ENCODE measurements at places on chromosomes 16 and 17. TPM values are rescaled to one million over a fixed set of nuclear protein-coding genes. Genes with fewer than 3 reads are reported as not detected.
A peak's percentile ranks its signal among the peaks of the same experiment; 100 is the strongest.

- peaks cover 16% of the 10 kb centered on the region for H3K27me3 ChIP-seq
- no peaks in the 10 kb centered on the region for H3K36me3 ChIP-seq
- H3K4me1 ChIP-seq = peaks cover 27% of the 10 kb centered on the region
- H3K27ac ChIP-seq = no peak overlapping the region
- no peak overlapping the region for H3K4me3 ChIP-seq
These were observed 1.2 kb downstream of the MAF start for GRCh38 chr16:79599256-79599836.

DNA sequence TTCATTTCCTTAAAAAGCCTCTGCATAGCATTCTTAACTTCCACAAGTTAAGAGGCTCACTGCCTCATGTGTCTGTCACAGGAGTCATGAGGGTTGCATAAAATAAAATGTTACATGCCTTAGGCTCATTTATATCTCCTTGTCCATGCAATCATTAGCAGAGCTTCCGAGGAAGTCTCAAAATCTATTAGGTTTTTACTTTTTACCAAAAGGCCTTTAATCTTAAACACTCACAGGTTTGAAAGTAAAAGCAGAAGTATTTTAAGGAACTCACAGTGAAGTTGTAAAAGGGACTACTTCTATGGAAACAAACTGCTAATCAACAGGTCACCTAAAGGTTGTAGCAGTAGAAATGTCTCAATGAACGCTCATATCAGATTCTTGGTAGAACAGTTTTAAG is 5.2 kb upstream of the ATP6V0A1 start:
- DNase-seq = peak; percentile 69
- peak overlapping the region; percentile 81 for H3K27ac ChIP-seq
- H3K27me3 ChIP-seq = no peaks in the 10 kb centered on the region
- H3K4me3 ChIP-seq = no peak overlapping the region
- H3K36me3 ChIP-seq = no peaks in the 10 kb centered on the region

Gene CAVIN1
- total RNA-seq = not detected

Gene AARSD1
- 67.4 TPM for total RNA-seq

DNA sequence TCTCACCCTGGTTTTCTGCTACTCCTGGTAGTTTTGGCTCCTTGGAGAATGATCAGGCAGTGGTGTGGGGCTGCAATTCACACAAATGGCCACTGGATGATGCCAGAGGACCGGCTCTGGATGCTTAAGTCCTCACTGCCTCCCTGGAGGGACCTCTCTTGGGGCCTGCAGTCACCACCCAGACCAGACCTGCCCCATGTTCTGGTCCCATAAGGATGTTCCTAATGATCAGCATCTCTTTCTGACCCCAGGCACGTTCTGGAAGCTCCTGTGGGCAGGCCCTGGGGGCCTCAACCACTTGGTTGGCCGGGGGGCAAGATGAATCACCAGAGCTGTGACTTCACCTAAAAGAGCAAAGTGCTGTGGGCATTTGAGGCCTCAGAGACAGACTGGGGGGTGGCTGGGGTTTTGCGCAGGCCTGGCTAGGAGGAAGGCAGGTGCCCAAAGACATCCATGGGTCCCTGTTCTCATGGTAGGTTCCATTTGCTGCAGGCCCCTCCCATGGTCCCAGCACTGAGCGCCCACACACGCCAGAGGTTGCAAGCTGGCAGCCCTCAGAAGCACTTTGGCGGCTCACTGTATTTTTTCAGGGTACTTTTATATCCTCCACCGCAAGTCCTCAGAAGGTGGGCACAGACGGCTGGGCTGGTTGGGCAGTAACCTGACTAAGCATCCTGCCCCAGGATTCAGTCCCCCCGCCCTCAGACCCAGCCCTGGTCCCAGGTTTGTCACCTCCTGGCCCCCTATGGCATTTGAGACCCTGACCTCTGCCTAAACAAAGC is 53.2 kb downstream of the NT5M start:
- DNase-seq = peak; percentile 79
- no peak overlapping the region for H3K27ac ChIP-seq
- H3K4me1 ChIP-seq = peaks cover 3% of the 10 kb centered on the region

Gene PLCD3
- 4.1 TPM for total RNA-seq

DNA sequence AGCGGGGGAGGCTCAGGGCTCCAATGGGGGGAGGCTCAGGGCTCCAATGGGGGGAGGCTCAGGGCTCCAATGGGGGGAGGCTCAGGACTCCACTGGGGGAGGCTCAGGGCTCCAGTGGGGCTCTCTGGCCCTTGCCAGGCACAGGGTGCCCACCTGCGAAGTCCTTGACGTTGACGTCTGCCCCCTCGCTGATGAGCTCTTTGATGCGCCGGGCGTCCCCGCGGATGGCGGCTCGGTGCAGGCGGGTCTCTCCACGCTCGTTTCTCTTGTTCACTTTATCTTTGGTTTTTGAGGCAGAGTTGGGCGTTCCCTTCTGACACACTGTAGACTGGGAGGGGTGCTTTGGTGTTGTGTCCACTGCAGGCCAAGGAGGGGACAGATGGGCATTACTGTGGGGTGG is 73.0 kb downstream of the ZNF778 start:
- no peaks in the 10 kb centered on the region for H3K36me3 ChIP-seq
- no peak for DNase-seq
- no peak overlapping the region for H3K4me3 ChIP-seq
- H3K4me1 ChIP-seq = no peaks in the 10 kb centered on the region
- H3K27me3 ChIP-seq = no peaks in the 10 kb centered on the region

All from B cell (primary cell).